Fibroblast of skin of scalp (primary cell): ENCODE measurements at places on chromosomes 1 and 21.

DNA sequence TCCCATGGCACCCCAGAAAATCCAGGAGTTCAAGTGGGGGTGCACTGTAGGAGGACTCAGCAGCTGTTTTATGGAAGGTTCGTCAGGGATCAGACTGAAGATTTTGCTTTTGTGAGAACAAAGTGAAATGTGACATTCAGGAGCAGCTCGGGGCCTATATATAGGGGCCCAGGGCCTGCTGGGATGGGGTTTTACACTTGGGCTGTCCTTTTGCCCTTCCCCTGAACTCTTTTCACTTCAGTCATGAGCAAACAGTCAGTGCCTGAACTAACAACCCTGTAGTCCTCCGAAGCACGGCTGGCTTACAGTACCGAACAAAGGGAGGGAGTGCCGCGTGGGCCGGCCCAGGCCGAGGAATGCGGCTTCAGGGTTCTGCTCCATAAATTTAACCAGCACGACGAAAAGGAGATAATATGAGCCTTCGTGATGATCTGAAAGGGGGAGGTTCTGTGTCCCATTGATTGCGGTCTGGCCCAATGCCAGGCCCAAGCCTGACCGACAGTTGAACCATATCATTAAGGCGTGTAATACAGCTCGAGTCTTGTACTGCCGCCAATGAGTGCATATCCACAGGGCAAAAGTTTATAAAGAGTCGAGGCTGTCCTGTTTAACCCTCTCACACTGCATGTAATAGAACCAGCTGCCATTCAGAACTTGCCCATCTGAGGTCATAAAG is 139.9 kb downstream of the DHRS3 start:
- DNase-seq, result peak; percentile 97

GRCh38 chr1:63640633-63641567 is 47.7 kb downstream of the PGM1 start:
- no peak for DNase-seq

DNA sequence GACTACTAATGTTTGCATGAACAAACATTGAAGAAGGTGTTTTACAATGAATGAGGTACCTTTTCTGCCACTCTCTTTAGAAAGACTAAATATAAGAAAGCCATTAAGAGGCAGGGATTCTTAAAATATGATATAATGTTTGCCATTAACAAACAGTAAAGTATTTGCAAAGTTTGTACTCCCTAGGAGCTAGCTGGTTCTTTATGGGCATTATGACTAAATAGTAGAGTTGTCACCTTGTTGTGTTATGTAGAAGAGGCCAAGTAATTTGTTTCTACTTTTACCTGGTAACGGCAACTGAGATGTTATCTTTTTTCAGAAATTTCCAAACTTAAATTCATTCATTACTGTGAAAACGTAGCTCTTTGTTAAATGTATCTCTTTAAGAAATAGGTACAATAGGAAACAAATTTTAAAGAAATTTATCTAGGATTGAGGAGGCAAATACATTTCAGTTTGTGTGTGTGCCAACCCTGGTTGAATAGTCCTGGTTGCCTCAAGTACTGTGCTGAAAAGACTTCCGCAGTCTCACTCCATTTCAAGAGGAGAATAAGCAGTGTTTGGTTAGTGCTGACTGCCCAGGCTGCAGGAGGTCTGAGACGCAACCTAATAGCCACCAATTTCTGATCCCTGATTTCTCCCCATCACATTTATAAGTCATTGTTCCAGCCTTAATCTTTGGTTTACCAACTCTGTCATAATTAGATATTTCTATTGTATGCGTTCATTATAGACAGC is 52.1 kb downstream of the WDR3 start:
- no peak for DNase-seq

- DNase-seq, result no peak
Observed at GRCh38 chr1:3038571-3039181, 17.4 kb downstream of the ACTRT2 start.

DNA sequence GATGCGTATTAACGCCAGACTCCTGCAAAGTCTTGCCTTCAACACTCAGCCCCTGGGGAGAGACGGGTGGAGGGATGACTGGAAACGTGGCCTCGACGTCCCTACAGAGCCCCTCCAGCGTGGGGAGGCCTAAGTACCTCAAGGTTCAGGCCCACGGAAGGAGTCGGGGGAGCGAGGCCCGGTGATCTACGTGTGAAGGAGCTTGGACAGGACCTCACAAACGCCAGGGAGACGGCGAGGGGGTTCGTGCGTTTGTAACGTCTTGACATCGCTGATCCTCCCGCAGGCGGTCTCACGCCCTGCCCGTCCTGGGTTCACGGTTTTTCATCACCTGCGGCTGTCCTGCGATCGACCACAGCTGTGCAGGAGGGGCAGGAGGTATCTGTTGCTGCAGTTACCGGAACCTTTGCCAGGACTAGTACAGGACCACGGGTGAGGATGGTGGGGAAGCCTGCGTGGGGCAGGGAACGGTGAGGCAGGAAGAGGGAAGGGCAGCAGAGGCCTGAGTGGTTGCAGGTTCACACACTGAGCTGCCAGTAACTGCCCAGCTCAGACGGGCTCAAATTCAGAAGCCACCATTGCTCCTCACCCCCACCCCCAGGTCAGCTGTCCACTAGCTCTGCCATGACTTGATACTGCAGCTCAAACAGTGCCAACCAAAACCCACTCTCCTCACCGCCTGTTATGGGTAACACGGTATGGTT is 889 bp upstream of the CCNL2 start:
- no peak for DNase-seq

GRCh38 chr1:54273092-54273794 is 73.3 kb downstream of the MRPL37 start:
- peak; percentile 90 for DNase-seq

DNA sequence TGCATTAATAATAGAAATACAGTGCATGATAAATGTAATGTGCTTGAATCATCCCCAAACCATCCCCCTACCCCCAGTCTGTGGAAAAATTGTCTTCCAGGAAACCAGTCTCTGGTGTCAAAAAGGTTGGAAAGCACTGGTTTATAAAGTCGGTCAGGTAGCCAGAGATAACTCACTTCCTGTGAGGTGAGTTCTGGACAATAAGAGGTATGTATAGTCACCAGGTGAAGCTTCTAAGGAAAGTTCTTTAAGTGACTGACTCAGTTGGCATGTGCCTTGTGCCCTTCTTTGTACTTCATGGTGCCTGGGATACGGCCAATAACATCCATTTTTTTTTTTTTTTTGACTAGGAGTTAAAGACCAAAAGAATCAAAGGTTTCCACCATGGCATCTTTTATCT is 103.7 kb downstream of the GPATCH2 start:
- no peak for DNase-seq

DNA sequence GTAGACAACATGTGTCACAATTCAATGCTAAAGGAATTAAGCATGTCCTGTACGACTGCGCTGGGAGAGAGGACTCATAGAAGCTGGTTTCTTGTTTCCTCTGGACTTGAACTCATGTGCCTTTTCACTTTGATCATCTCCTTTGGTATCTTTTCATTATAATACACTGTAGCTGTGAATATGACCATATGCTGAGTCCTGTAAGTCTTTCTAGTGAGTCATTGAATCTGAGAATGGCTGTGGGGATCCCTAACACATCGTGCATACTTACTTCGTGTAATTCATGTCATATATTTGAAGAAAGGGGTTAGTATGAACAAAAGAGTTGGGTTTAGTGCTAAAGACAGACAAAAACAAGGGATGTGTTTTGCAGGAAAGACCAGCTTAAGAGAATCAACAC is 148.1 kb upstream of the RUNX1 start:
- DNase-seq, result peak; percentile 35

DNA sequence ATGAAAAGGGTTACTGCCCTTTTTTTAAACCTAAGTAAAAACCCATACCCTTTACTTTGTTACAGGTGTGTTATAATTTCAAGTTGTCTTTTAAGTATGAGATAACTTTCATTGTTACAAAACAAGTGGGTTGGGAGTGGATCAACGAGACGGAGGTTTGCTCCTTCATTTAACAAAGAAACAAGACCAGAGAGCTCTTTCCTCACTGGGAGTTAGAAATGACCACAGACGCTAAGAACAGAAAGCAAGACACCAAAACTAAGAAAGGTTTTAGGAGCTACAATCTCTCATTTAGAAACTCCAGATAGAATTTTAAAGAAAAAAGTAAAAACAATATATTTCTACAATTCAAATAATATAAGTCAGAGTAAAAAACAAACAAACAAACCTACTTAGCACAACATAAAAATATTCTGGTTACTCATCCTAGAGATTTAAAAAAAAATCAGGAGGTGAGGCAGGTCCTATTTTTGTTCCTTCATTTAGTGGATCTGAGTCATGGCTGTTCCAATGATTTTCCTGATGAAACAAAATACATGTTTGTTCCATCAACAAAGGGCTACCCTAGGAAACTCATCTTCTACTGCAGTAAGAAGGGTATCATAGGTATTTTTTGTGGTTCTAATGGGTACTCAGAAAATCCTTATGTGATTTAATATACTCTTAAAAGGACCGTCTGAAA is 33.0 kb downstream of the APP start:
- DNase-seq, result no peak

DNA sequence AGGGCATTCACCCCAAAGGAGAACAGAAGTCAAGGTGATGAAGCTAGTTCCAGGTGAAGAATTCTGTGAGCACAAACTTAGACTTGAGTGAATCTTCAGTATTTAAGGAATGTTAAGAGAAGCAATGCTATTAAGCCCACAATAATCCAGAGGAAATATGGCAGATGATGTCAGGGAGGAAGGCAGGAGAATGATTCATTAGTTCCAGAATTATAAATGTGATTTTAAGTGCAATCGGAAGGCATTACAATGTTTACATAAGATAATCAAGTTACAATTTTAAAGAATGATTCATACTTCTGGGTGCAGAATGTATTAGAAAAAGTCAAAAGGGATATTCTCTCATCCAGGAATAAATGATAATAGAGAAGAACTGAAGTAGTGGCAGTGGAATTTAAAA is 545.2 kb upstream of the BRINP3 start:
- DNase-seq, result peak; percentile 39

DNA sequence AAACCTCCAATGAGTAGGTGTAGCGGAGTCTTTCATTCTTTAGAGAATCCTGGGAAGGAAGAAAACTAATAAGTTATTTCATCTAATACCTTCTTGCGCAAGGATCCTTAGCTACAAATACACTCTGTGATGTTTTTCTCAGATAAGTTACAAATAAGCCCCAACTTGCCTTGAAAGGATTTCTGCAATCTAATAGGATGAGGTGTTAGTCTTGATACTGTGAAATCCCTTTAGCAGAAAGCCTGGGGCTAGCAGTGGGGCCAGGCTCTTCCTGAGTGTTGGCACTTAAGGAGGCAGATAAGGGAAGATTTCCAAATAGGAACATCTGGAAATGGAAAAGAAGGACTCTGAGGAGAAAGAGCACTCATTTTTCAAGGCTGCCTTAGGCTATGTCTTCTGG is 168.0 kb upstream of the DAB1 start:
- DNase-seq, result no peak

- DNase-seq, result peak; percentile 92
Observed at GRCh38 chr1:112533029-112533428, 24.3 kb downstream of the WNT2B start.

DNA sequence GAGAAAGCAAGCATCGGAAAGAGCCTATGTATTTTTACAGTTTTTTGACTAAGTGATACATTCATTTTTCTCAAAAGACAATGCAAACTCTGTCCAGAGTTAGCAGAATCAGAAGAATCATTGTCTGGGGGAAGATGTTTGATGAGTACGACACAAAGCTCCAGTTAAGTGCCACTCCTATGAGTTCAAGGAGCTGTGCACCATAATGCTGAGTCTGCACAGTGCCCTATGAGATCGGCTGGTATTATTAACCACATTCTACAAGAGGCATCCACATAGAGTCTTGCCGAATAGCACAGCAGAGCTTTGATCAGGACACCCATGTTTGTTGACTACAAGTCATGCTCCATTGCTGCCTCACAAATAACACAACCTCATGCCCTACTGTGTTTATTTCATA is 54.9 kb upstream of the RAP1GAP start:
- DNase-seq, result no peak

- DNase-seq, result no peak
Observed at GRCh38 chr1:180119837-180120236, 34.8 kb upstream of the QSOX1 start.

DNA sequence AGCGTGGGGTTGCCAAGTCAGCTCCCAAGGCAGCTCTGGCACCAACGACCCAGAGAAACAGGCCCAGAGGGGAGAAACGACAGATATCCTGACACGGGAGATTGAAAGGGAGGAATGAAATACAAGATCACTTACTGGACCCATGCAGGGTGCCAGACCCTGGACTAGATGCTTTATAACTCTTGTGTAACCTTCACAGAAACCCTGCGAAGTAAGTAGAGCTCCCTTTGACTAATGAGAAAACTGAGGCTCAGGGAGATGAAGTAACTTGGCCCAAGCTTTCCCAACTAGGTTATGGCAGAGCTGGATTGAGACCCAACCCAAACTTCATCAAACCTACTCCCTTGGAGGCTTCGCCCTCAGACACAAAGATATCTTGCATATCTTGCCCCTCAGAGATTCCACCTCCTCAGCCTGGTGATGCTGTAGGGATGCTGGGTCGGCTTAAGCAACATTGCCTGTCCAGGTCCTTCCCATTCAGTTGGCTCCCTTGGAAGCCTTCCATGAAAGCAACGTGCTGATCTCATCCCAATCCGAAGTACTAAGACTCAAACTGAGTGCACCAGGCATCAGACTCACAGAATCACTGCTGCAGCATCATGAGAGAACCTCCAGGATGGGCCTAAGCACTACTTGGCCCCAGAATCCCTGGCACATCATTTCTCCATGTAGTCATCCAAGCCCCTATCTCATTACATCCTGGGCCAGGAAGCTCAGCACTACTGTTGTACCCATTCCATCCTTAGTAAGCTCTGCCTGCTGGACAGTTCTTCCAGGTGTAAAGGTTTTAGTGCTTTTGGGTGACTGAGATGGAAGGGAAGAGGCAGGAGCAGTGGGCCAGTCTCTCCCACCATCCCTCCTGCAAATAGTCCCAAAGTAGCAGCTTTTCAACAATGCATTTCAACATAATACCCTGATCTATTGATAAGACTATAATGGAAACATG is 1.1 kb upstream of the IGSF9 start:
- no peak for DNase-seq

GRCh38 chr1:182213163-182213562 is 151.7 kb upstream of the ZNF648 start:
- DNase-seq, result no peak

DNA sequence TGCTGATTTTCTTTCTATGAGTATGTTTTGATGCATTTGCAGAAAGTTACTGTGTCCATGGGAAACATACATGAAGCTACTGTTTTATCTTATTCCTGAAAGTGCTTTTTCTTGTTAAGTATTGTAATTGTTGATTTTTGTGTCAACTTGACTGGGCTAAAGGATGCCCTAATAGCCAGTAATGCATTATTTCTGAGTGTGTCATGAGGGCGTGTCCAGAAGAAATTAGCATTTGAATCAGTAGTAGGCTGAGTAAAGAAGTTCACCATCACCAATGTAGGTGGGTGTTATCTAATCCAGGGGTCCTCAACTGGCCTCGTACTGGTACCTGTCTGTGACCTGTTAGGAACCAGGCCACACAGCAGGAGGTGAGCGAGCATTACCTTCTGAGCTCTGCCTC is 760.2 kb downstream of the PLA2G4A start:
- no peak for DNase-seq

GRCh38 chr1:85571828-85572227 is 8.7 kb upstream of the CCN1 start:
- no peak for DNase-seq
